Vagina (tissue), 2 donors: ENCODE measurements at places on chromosomes 13 and 19.
A peak's percentile ranks its signal among the peaks of the same experiment; 100 is the strongest.

DNA sequence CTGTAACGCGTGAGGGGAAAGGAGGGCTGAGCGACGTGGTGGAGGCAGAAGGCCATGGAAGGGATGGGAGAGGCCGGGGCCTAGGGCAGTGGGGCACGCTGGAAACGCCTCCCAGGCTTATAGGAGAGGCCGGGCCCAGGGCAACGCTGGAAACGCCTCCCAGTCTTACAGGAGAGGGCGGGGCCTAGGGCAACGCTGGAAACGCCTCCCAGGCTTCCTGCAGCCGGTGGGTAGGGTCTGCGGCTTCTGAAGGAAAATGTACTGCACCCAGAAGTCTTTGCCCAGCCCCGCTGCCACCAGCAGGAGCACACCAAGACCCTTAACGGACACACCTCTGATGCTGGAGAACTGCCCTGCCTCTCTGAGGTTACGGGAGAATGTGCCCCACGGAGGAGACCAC is 9.1 kb downstream of the CACTIN start:
- no peak overlapping the region for H3K4me3 ChIP-seq
- no peak for DNase-seq
- no peaks in the 10 kb centered on the region for H3K27me3 ChIP-seq
- H3K27ac ChIP-seq = peak overlapping the region; percentile 65
- peaks cover 17% of the 10 kb centered on the region for H3K4me1 ChIP-seq

- peaks cover 11% of the 10 kb centered on the region for H3K4me1 ChIP-seq
- no peak overlapping the region for H3K27ac ChIP-seq
- H3K27me3 ChIP-seq = no peaks in the 10 kb centered on the region
- no peaks in the 10 kb centered on the region for H3K36me3 ChIP-seq
- no peak for DNase-seq
- H3K4me3 ChIP-seq = no peak overlapping the region
These were observed 488.4 kb downstream of the KLF5 start for GRCh38 chr13:73547239-73547638.

- no peak for DNase-seq
- H3K27ac ChIP-seq = peak overlapping the region; percentile 49
- peaks cover 96% of the 10 kb centered on the region for H3K4me1 ChIP-seq
- H3K27me3 ChIP-seq = no peaks in the 10 kb centered on the region
These were observed 8.7 kb downstream of the BRD4 start for GRCh38 chr19:15323496-15324235.

DNA sequence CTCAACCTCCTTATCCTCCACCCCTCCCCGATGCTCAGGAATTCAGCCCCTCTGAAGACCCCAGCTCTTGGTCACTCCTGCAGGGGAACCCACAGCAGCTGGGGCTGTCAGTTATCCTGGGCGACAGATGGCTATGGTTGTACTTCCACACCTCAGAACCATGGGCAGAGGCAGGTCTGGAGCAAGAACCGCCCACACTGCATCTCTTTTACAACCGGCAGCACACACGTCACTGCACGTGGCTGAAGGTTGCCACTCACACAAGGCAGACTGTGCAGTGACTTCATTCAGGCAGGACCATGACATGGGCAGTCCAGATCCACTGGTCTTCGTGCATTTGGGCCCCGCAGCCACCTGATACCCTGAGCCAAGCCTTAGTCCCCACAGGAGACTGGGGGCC is 21.5 kb upstream of the SDHAF1 start:
- H3K36me3 ChIP-seq = no peaks in the 10 kb centered on the region
- DNase-seq = no peak
- H3K4me3 ChIP-seq = no peak overlapping the region
- no peak overlapping the region for H3K27ac ChIP-seq

- no peak overlapping the region for H3K4me3 ChIP-seq
- DNase-seq = no peak
- H3K27me3 ChIP-seq = no peaks in the 10 kb centered on the region
- no peaks in the 10 kb centered on the region for H3K36me3 ChIP-seq
These were observed 8.4 kb downstream of the CLASRP start for GRCh38 chr19:45047188-45047797.

- no peak for DNase-seq
- H3K27ac ChIP-seq = no peak overlapping the region
- no peak overlapping the region for H3K4me3 ChIP-seq
- H3K36me3 ChIP-seq = no peaks in the 10 kb centered on the region
These were observed 27.0 kb downstream of the SLC10A2 start for GRCh38 chr13:103039183-103039582.

GRCh38 chr13:46675016-46675415 is 121.9 kb downstream of the ESD start:
- no peaks in the 10 kb centered on the region for H3K27me3 ChIP-seq
- H3K4me3 ChIP-seq = no peak overlapping the region
- no peaks in the 10 kb centered on the region for H3K36me3 ChIP-seq

- H3K4me3 ChIP-seq = no peak overlapping the region
These were observed 14.9 kb downstream of the HNRNPM start for GRCh38 chr19:8459520-8460270.

GRCh38 chr19:17322854-17323253 is 11.8 kb downstream of the ANO8 start:
- H3K4me3 ChIP-seq = no peak overlapping the region
- DNase-seq = no peak
- no peak overlapping the region for H3K27ac ChIP-seq
- H3K27me3 ChIP-seq = no peaks in the 10 kb centered on the region
- H3K36me3 ChIP-seq = no peaks in the 10 kb centered on the region

DNA sequence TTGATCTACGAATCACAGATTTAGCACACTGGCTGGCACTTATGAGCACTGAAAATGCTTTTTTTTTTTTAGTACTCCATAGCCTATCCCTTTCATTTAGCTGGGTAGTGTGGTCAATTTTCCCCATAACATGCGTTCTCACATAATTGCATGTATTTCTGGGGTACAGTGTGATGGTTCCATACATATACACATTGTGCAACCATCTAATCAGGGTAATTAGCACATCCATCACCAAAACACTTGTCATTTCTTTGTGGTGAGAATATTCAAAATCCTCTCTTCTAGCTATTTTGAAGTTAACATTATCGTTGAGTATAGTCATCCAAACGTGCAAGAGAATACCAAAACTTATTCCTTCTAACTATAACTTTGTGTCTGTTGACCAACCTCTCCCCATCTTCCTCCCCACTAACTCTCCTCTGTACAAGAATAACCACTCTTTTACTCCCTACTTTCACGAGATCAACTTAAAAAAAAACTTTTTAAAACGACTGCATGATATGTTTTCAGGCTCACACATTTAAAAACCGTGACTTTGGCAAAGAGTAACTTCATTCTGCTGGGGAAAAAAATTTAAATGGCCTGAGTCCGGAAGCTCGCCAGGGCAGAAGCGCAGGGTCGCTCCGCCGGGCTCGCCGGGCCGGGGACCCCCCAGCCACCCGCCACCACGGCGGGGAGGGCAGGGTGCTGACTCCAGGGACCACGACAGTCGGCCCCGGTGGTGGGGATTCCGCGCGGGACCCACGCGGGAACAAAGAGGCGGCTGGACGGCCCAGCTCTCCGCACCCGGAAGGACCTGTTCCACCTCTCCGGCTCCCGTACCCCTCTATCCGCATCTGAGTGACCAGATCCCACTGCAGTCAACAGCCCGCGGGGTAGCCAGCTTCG is 868 bp upstream of the UBAC2 start:
- H3K27me3 ChIP-seq = no peaks in the 10 kb centered on the region
- peak overlapping the region; percentile 94 for H3K27ac ChIP-seq
- no peaks in the 10 kb centered on the region for H3K36me3 ChIP-seq
- H3K4me3 ChIP-seq = peak overlapping the region; percentile 99
- no peak for DNase-seq
- peaks cover 45% of the 10 kb centered on the region for H3K4me1 ChIP-seq

DNA sequence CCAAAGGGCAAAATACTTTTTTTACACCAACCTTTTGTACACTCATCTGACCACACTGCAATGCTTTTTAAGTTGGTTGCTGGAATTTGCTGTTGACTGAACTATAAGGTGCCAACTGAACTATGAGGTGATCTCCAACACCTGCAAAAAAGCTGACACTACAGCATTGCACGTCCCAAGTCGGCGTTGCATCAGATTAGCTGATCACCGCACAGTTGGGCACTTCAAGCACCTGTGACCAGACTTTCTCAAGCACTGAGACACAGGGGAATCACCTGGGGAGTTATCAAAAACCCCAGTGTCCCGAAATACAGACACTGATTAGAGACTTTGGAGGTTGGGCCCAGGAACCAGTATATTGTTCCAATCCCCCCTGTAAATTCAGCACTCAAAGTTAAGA is 1.1 kb downstream of the NLRP11 start:
- no peaks in the 10 kb centered on the region for H3K4me1 ChIP-seq
- H3K27me3 ChIP-seq = no peaks in the 10 kb centered on the region
- no peak for DNase-seq
- H3K36me3 ChIP-seq = no peaks in the 10 kb centered on the region
- H3K4me3 ChIP-seq = no peak overlapping the region
- H3K27ac ChIP-seq = no peak overlapping the region
